EH (cell line): ENCODE measurements at places on chromosomes 3 and 15.

DNA sequence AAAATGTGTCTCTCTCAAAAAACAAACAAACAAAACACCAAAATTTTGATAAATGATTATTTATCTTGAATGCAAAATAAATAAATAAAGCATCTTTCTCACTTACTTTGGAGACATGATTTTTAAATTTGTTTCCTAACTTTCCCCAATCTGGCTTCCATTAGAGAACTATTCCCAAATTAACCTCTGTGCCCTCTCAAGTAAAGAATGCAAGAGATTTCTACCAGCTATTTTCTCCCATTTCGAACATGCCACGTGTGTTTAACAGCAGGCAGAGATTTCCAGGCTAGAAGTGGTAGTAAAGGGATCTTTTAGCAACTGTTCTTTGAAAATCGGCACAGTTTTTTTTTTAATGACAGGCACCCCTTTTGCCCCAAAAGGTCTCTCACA lies 269.1 kb downstream of the SHQ1 start:
- DNase-seq = peak; percentile 45

DNA sequence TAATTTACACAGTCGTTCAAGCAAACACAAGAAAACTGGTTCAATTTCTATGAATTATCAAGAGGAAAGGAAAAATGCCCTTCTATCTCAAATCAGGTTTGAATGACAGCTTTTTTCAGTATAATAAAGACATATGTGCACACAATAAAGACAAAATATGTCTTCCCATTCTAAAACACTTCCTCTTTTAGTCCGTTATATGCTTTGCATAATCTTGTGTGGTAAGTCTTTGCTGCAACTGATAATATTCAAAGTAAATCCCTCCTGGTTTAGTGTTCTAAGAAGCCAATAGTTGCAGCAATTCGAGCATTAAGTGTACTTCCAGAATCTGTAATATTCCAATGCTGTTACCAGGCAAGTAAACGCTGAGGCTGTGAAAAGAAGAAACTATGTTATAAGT lies 43.7 kb upstream of the MAPKBP1 start:
- no peak for DNase-seq

DNA sequence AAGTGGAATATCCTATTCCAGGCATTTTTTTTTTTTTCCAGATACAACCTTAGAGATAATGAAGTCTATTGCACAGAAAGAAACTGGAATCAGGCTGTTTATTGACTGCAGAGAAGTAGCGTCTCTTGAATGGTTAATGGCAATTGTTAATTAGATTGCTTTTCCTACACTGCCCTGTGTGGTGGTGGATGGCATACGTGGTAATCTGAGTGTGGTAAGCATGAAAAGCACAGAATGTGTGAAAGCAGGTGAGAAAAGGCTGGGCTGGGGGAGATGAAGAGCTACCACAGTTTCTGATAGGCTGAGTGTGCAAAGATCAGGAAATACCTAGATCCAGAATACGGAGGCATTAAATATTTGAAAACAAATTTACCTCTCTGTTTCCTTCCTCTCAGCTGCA lies 486.3 kb upstream of the TBL1XR1 start:
- DNase-seq = no peak

DNA sequence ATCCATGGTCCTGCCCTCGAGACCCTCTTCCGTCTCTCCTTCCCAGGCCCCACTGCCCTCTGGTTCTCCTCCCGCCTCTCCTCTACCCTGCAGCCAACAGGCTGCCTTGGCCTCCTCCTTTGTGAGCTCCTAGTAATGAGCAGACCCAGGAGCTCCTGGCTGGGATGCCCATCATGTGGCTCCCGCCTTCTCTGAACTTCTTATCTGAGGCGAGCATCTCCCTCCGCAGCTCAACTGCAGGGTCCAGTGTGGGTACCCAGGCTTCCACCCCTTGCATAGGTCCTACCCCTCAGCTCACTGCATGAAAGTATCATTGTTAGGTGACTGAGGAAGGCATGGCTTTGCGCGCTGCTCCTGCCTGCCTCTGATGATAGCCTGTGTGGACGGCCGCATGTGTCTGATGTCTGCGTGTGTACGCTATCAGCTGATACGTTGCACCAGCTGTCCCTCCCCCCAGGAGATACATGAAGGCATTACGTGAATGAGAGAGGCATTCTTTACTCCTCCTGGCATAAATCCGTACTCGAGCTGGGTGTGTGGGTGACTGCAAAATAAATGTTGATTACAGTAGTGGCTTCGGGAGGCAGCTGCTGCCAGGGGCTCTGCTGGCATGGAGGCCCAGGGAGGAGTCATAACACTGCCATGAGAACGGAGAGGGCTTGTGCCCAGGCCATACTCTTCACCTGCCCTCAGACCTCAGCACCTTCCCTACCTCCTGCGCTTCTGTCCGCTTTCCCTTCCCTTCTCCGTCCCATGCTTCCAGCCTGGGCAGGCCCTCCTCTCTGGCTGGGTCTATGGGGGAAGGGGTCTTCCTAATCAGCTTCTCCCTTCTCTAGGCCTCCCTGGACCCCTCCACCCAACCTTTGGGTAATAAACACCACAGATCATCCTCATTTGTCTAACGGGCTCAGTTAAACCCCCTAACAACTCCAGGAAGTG lies 48.8 kb downstream of the ZNF710 start:
- DNase-seq = no peak

GRCh38 chr3:127997961-127998360 lies 54.3 kb upstream of the SEC61A1 start:
- no peak for DNase-seq

- DNase-seq = no peak
Observed at GRCh38 chr3:52234516-52235447, 4.2 kb downstream of the TWF2 start.

DNA sequence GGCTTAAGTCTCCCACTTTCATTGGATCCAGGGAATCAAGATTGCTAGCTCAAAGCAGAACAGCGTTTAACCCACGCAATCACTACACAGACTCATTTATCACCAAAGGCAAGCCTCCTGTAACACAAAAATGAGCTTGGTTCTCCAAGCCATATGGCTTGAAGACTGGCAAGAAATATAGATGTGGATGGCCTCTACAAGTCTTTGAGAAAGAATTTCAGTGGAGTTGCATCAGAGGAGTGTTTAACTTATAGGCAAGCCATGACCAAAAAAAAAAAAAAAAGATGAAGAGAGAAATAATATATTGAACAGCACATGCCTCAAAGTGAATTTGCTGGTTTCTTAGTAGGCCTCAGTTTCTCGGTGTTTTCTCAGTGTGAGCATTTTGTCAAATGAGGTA lies 27.3 kb downstream of the PDZRN3 start:
- DNase-seq = no peak

GRCh38 chr15:94235041-94235440 lies 3.7 kb downstream of the MCTP2 start:
- no peak for DNase-seq
